Activated CD8-positive, alpha-beta memory T cell treated with anti-CD3 and anti-CD28 coated beads for 1 hour (primary cell): ENCODE measurements at places on chromosomes 11 and 22.

- DNase-seq: no peak
Measured at GRCh38 chr11:31340903-31341572, 28.5 kb downstream of the DCDC1 start.

DNA sequence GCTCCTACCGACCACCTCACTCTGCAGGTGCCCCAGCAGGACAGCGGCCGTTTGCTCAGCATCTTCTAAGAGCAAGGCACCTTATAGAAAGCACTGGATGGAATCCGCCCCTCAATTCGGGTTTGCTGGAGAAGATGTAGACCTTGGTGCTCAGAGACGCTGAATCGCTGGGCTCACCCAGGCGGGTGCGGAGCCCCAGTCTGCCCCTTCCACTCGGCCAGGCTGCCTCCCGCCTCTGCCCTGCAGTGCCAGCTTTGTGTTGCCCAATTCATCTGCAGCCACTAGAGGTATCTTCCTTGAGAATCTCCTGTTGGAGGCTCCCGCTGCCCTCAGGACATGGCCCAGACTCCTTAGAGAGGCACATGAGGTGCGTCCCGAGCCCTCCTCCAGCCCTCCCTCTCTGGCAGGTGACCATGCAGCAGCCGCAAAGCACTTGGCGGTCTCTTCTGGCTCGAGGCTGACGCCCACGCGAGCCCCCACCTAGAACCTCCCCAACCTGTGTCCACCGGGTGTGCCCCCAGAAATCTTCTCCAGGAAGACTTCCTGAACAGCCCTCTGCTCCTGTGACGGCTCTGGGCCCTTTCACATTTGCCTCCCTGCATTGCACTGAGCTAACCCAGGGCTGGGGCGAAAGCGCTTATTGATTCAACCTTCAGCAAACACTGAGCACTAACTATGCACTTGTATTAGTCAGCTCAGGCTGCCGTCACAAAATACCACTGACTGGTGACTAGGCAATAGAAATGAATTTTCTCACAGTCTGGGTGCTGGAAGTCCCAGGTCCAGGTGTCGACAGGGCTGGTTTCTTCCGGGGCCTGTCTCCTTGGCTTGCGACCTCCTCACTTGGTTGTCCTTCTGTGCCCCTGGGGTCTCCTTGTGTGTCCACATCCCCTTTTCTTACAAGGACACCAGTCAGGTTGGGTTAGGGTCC is 117.5 kb downstream of the WNT7B start:
- DNase-seq: no peak

GRCh38 chr11:70099578-70100279 is 21.6 kb downstream of the ANO1 start:
- DNase-seq: no peak

DNA sequence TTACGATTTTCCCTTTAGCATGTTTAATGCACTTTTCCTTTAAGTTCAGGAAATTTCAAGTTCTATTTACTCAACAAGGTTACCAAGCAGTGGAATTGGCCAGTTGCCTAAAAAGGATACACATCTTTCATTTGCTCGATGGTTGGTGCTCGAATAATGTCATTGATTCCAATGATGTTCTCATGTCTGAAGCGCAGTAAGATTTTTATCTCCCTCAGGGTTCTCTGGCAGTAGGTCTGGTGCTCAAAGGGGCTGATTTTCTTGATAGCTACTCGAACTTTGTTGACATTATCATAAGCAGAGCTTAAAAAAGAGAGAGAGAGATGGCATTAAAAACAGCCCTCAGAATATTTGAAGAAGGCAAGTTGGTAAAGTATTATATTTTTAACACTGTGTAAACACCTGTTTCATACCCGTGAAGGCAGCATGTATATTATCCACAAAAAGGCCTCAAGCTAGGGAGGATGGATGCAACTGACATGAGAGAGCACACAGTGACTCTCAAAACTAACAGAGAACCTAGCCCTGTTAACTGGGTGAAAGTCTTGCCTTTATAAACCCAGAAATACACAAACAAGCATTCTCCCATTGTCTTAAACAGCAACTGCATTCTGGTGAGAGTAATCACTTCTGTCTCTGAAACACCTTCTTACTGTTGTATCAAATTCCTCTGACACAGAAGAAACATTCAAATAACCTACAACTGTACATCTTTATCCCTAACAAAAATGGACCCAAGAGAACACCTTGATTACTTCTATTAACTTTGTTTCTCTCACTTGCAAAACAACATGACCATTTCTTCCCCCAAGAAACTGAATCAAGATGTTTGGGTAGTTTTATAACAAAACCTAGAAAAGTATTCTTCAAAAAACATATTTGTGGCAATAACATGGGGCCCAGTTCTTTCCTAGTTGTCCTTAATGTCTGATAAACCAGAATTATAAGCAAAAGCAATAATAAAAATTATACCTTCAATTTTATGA is 59.6 kb downstream of the MAPK1 start:
- no peak for DNase-seq

DNA sequence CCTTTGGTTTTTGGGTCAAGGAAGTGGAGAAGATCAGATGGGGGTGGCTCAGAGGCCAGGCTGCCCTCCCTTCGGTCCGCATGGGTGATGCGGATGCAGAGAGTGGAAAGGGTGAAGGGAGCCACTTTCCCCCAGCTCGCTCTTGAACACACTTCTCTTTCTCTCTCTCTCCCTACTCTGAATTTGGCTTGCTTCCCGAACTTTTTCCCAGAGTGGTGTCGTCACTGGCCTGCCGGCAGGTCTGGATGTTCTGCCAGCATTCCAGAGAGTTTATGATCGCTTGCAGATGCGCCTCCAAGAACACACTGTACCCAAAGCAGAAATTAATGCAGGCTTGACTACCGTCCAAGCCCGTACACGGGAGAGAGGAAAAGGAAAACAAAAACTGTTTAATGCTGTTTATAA is 103.2 kb downstream of the ZBTB16 start:
- no peak for DNase-seq

DNA sequence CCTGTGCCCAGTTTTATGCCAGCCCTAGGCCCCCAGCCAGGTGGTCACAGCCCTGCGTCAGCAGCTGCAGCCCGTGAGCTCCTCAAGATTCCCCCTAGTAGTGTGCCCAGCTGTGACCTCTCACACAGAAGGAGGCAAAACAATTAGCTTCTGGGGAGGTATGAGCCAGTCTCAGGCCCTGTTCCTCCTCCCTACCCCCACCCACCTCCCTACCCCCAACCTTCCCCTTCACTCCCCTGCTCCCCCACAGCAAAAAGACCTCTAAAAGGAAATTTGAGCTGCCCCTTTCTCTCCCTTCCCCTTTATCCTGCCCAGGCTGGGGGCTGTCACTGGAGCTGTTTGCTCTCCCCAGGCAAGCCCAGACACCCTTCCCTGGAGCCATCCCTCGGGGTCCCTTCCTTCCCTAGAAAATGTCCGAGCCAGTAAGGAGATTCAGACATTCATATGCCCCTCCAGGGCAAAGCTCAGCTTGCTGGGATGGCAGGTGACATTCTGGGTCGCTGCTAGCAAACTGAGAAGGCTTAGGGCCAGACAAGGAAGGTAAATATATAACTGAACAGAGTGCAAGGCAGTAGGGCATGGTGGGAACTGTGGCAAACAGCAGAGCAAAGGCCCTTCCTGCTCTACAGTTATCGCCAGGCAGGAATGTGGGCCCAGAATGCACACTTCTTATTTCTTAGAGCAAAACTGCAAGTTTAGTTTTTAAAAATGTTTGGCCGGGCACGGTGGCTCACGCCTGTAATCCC is 300.2 kb downstream of the MN1 start:
- no peak for DNase-seq

- DNase-seq: no peak
Measured at GRCh38 chr11:33704240-33705002, 3.8 kb upstream of the C11orf91 start.

DNA sequence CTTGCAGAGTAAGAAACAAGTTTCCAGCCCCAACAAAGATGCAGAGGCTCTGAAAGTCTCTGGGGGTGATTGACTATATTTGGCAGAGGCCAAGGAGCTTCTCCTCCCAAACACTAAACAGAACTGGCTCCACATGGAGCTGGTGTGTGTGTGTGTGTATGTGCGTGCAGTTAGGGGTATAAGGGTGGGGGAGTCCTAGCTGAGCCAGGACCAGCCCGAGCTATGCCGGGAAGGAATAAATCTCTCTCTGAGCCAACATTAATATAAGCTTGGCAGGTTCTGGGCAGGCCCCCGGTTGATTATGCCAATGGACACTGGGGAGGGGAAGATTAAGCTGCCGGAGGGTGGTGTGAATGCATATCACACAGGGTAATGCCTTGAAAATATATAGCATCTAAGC is 324.2 kb downstream of the MIAT start:
- DNase-seq: no peak

- no peak for DNase-seq
Measured at GRCh38 chr11:118646393-118646792, 33.1 kb downstream of the TREH start.

GRCh38 chr11:8332196-8332595 is 68.5 kb upstream of the LMO1 start:
- DNase-seq: no peak

GRCh38 chr11:122572592-122572991 is 82.9 kb upstream of the UBASH3B start:
- DNase-seq: no peak

GRCh38 chr11:69928975-69929374 is 109.8 kb upstream of the FGF3 start:
- DNase-seq: no peak

DNA sequence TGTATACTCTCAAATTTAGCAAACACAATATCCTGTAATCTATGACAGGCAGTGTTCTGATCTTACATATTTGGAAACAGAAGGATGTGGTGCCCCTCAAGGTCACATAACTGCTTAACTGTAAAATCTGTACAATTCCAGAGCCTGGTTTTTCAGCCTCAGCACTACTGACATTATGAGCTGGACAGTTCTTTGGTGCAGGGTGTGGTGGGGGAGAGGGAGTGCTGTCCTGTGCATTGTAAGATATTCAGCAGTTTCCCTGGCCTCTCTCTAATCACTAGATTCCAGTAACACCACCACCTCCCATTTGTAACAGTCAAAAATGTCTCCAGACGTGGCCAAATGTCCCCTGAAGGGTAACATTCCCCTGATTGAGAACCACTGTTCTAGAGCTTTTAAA is 1.8 kb upstream of the OR5B21 start:
- no peak for DNase-seq

DNA sequence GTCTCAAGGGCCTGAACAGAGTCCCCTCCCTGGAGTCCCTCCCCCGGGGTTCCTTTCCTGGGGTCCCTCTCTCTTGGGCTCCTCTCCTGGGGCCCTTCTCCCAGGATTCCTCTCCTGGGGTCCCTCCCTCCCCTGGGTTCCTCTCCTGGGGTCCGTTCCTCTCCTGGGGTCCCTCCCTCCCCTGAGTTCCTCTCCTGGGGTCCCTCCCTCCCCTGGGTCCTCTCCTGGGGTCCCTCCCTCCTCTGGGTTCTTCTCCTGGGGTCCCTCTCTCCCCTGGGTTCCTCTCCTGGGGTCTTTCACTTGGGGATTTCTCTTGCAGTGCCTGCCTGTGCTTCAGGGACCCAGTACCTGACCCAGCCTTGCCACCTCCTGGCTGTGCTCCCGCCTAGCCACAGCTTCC is 386.1 kb downstream of the TBC1D22A start:
- DNase-seq: no peak

GRCh38 chr11:67311556-67312082 is 8.3 kb downstream of the SSH3 start:
- no peak for DNase-seq

- no peak for DNase-seq
Measured at GRCh38 chr22:27581236-27581635, 220.3 kb downstream of the MN1 start.

DNA sequence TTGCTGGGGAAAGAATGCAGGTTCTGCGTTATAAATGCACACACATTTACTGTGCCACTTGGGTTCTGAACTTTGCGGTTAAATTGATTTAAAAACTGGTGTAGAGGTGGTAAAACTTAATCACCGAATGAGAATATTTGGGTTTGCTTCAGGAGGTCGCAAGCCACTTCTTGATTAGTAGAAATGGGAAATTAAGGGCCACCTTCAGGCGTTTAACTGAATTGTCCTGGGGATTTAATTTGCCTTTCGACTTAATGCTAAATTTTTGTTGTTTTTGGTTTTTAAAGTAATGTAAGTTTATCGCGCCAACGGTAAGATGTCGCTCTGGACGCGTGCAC is 459 bp upstream of the NCR3LG1 start:
- no peak for DNase-seq

GRCh38 chr11:13031349-13031748 is 22.2 kb downstream of the RASSF10 start:
- no peak for DNase-seq

- no peak for DNase-seq
Measured at GRCh38 chr11:61737131-61737530, 15.3 kb upstream of the MYRF start.

DNA sequence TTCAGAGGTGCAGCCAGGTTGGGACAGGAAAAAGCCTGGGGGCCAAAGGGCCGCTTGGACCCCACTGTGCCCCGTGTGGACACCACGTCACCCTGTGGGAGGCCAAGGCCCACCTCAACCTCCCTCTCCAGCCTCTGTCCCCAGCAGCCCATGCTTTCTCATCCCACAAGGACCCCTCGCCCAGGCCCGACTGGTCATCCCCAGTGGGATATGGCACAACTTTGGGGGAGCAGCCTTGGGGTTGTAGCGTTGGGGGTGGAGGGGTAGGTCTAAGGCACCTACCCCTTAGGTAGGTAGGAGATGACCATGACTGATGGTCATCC is 44.0 kb downstream of the IGF2 start:
- no peak for DNase-seq

- no peak for DNase-seq
Measured at GRCh38 chr11:68309621-68310185, 2.7 kb upstream of the LRP5 start.

DNA sequence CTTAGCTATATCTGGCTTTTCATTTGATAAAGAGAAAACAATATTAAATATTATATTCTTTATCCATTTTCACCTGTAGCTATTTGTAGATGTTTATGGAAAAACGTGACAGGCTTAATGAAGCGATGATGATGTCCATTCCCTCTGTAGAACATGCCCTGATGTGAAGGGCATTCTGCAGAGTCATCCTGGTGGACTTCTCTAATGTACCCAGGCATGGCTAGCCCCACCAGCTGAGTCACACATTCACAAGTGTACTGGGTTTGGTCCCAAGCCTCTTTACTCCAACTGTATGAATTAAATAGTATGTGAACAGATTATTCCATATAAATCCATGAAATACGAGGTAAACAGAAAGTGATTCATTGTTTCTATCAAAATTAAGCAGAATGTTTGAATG is 139.3 kb downstream of the CADM1 start:
- DNase-seq: no peak

- no peak for DNase-seq
Measured at GRCh38 chr11:63001456-63001855, 14.2 kb downstream of the SLC22A8 start.
